ENCODE measurements at places on chromosomes 16 and 17.

GRCh38 chr17:37743875-37744632 is 805 bp downstream of the HNF1B start:
- DNase-seq = no peak

DNA sequence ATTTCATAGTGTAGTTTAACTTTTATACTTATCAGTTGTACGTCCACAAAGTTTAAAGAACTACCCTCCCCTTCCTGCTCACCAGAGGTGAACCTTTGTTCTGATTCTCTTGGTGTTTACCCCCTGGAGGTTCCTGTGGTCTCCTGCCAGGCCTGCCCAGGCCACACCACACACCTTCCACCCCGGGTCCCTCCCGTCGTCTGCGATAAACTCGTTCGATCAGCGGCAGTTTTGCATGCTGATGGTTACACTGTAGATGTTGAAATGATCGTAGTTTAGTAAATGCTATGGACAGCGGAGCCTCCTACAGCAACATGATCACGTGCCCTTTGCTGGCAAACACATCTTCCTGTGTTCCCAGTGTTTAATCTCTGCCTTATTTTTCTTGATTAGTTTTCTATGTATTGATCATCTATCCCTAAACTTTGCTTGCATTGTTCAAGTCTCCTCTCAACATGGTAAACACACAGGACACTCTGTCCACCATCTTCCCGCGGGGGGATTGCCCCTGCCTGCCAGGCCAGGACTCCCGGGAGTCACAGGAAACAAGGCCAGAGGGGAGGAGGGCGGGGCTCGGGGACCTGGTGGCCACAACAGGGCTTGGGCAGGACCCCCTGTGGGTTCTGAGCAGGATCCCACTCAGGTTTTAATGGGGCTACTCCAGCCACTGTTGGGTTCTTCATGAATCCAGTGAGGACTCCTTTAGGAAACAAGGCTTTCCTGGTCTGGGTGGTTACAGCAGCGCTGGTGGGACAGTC is 2.8 kb upstream of the ACSF3 start:
- DNase-seq = no peak

GRCh38 chr16:29896841-29897240 is 2.5 kb downstream of the SEZ6L2 start:
- no peak for DNase-seq

GRCh38 chr16:2043667-2044451 is 3.8 kb downstream of the NTHL1 start:
- DNase-seq = no peak

GRCh38 chr17:82314727-82315605 is 2.4 kb downstream of the CD7 start:
- no peak for DNase-seq

- DNase-seq = no peak
These were observed 14.8 kb upstream of the ADCY7 start for GRCh38 chr16:50251375-50252081.

GRCh38 chr17:77193653-77194052 is 52.9 kb downstream of the SEC14L1 start:
- DNase-seq = no peak

GRCh38 chr16:11946433-11946832 is 4.6 kb upstream of the NPIPB2 start:
- no peak for DNase-seq

DNA sequence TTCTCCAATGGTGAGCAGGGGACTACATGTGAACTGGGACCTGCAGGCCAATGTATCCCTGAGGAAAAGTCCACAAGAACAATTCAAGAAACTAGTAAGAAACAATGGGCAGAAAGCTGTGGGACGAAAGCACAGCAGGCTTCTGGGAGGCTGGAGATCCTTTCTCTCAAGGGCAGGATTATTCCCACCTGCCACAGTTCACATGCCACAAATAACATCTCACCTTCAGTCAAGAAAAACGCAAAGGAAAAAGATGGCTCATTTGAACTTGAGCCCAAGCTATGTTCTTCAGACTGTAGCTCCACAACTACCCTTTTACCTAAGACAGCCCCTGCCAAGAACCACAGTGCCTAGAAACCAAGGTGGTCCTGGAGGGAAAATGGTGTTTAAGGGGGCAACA is 13.0 kb downstream of the HAS3 start:
- no peak for DNase-seq

DNA sequence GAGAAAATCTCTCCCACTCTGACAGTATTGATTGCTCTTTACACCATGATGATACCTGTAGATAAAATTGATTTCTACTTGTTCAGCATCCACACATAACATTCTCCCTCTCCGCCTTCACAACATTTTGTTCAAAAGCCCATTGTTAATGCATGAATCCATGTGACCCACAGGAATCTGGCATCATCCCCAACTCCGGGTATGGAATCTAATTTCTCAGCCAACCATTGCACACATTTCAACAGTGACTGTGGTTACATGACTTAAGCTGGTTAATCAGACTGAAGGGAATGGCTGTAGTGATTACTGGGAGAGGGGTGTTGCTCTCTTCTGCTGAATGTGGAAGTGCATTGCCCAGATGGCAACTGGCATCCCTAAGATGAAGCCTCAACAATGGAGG is 161.4 kb upstream of the C16orf82 start:
- no peak for DNase-seq

- no peak for DNase-seq
These were observed 35.2 kb downstream of the SRL start for GRCh38 chr16:4206680-4207079.

DNA sequence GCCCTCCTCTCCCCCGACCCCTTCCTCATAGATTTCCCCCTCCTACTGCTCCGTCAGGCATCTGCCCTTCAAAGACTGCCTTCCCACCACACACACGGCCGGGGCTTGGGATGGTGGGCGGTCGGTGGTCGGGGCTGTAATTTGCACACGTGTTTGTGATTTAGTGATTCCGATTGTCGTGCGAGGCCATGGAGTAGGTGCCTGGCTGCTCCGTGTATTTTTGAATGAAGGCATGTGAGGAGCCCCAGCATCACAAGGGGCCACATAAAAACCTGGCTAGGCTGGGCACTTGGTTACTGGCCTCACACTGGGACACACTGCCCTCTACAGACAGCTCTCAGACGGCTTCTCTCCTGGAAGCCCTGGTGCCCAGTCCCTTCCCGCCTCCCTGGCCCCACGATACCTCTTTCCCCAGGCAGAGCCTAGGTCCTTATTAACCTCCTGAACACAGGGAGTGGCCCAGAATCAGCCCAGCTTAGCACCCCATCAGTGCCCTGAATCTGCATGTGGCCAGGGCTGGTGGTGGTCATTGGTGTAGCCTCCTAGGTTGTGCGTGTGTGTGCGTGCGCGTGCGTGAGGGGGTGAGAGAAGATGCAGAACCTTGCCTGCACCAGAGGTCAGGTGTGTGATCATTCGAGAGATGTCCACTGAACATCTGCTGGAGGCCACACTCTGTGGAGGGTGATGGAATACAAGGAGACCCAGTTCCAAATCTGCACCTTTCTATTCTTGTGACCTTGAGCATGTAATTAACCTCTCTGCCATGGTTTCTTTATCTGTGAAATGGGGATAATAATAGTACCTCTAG is 1.3 kb upstream of the SOCS1 start:
- DNase-seq = peak; percentile 38

- DNase-seq = no peak
These were observed 52.7 kb downstream of the ZNF18 start for GRCh38 chr17:11944587-11944986.

- no peak for DNase-seq
These were observed 12.4 kb downstream of the TAT start for GRCh38 chr16:71564335-71564967.

GRCh38 chr17:1379930-1380313 is 20.1 kb downstream of the YWHAE start:
- DNase-seq = no peak

DNA sequence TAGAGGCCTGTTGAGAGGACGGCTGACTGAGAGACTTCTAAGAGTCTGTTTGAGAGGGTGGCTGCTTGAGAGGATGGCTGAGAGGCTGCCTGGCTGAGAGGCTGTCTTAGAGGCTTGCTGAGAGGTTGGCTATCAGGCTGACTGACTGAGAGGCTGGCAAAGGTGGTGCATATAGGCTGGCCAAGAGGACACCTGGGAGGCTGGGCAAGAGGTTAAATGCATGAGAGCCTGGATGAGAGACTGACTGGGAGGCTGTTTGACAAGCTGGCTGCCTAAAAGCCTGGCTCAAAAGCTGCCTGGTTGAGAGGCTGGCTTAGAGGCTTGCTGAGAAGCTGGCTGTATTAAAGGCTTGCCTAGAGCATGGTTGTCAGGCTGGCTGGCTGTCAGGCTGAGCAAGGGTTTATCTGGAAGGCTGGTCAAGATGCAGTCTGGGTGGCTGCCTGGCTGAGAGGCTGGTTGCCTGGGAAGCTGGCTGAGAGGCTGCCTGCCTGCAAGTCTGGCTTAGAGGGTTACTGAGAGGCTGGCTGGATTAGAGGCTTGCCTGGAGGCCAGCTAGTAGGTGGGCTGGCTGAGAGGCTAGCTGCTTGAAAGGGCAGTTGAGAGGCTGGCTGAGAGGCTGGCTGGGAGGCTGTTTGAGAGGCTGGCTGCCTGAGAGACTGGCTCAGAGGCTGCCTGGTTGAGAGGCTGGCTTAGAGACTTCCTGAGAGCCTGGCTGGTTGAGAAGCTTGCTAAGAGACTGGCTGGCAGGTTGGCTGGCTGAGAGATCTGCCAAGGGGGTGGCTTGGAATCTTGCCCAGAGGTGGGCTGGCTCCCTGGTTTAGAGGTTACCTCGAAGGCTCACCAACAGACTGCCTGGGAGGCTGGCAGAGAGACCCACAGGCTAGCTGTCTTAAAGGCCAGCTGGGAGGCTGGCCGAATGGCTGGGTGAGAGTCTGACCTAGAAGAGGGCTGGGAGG is 38.3 kb upstream of the ACSM2B start:
- DNase-seq = no peak

GRCh38 chr17:79778504-79779083 is 646 bp downstream of the CBX2 start:
- DNase-seq = no peak

DNA sequence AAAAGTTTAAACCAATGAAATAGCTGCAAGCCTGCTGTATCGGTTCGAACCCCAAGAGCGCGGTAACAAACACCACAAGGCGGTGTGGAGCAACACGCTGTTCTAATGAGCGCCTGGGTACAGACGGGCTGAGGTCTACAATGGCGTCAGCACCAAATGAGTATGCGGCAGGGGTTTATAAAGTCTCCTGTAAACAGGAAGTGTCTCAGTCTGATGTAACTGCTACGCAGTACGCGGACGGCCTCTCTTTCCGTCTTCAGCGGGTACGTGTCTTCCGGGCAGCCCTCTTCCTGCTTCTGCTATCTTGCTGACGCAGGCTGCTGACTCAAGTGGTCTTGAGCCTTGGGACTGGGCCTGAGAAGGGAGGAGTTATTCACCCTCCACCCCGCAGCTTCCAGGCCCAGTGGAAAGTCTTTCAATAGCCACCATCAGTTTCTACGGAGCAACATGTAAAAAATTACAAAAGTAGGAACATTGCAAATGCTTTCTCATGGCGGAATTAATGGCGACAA is 40.5 kb upstream of the KCNJ2 start:
- DNase-seq = no peak

- no peak for DNase-seq
These were observed 51.4 kb upstream of the NFAT5 start for GRCh38 chr16:69514356-69514755.

DNA sequence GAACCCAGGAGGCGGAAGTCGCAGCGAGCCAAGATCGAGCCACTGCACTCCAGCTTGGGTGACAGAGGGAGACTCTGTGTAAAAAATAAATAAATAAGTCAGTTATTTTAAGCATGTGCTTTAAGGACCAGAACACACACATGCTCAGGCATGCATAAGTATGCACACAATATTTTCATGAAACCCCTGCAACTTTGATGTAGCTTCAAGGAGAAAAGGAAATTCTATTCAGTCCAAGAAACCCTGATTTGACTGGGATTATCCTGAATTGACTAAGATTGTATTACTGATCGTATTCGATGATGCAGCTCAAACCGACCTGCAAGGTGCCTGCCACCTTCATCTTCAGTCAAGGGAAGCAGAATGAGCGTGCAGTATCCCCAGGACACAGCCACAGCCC is 841 bp downstream of the TEKT5 start:
- DNase-seq = no peak

DNA sequence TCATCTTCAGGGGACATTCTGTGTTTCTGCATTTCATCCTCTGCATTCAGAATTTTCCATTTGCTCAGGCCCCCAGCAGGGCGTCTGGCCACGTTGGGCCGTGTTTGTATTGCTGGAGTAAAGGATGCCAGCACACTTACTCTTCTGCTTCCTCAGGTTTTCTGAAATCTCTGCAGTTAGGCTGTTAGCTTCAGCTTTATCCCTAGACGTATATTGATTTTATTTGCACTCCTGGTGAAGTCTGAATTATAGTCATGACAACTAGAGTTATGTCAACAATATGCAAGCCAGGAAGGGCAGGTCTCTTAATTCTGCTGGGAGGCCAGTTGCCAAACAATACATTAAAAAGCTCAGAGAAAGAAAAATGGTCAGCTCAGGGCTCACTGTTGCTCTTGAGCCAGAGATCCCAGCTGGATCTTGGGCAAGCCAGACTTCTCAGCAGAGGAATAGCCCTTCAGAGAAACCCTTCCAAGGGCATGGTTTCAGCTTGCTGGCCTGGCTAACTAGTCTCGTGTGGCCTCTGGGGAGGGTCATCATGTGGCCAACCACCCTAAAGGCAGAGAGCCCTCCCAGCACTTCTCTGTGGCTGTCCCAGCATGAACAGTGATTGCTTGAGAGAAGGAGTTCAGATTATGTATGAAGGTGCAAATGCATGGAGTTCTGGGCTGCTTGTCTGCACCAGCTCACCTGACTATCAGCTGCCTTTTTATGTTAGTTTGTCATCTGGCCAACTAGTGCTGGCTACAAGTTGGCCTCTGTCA is 110.2 kb upstream of the CACNG5 start:
- DNase-seq = no peak

- no peak for DNase-seq
These were observed 919 bp downstream of the N4BP1 start for GRCh38 chr16:48608871-48609651.

DNA sequence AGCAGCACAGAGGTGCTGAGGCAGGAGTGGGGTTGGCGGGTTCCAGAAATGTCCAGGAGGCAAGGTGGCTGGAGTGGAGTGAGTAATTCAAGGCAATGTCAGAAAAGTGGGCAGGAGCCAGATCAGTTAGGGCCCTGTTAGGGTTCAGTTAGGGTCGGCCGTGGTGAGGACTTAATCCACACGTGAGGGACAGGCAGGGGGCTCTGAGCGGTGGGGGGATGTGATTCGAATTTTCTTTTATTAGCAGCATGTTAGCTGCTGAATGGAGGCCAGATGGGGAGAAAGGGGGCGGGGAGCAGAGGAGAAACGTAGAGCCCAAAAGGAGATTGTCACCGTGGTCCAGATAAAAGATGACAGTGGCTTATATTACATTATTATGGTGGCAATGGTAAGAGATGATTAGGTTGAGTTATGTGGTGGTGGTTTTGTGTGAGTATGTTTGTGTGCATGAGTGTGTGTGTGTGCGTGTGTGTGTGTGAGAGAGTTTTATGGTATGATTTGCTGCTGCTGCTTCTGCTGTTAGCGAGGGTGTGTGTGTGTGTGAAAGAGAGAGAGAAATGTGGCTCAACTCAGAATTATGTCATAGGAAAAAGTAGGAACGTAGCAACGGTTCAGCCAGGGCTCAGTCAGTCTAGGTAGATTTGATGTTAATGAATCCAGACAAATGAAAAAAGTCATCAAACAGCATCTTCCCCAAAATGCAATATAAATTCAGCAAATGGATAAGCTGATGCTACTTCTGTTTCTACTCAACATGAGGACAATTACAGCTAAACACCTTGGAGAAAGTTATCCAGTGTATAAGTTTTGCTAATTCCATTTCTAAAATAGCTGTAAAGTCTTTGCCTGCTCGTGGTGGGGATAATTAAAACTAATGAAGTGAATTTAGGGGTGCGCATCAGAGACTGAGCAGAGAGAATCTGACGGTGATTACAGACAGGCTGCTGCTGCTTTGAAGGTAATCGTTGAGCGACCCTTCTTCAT is 390.6 kb downstream of the HAPSTR1 start:
- no peak for DNase-seq

- no peak for DNase-seq
These were observed 17.1 kb downstream of the CDH5 start for GRCh38 chr16:66383551-66383950.

Data from amygdala (tissue), 56 donors.